Uterine smooth muscle cell (primary cell): ENCODE measurements at places on chromosomes 6 and 20. TPM values are rescaled to one million over a fixed set of nuclear protein-coding genes. Genes with fewer than 3 reads are reported as not detected.

Gene ABHD16B
- not detected in 2 replicates for total RNA-seq

Gene CTNNBL1
- total RNA-seq: 34.4 and 41.4 TPM in 2 replicates

Gene CRYBG1
- 16.2 and 27.7 TPM in 2 replicates for total RNA-seq

Gene PHACTR3
- 0.12 TPM in 1 of 2 replicates, not detected in the other for total RNA-seq

Gene COL9A1
- total RNA-seq: not detected in 2 replicates

Gene DDX43
- total RNA-seq: under 0.01 and 2.7 TPM in 2 replicates

Gene FAM209B
- total RNA-seq: not detected in 2 replicates

Gene SLC12A5
- total RNA-seq: under 0.01 TPM in 1 of 2 replicates, not detected in the other

Gene TAB2
- 20.3 and 25.9 TPM in 2 replicates for total RNA-seq

Gene HUS1B
- total RNA-seq: 1.1 and 1.4 TPM in 2 replicates

Gene KCNB1
- total RNA-seq: under 0.01 and 0.12 TPM in 2 replicates

Gene MTO1
- total RNA-seq: 43.4 and 51.1 TPM in 2 replicates

Gene SIRPB1
- total RNA-seq: 0.25 and 0.55 TPM in 2 replicates

Gene MUC21
- not detected in 2 replicates for total RNA-seq

Gene RGS19
- total RNA-seq: 7.5 and 8.7 TPM in 2 replicates

Gene POM121L2
- total RNA-seq: not detected in 2 replicates

Gene RNF182
- 1.1 and 1.8 TPM in 2 replicates for total RNA-seq

Gene SLC17A1
- not detected in 2 replicates for total RNA-seq

Gene ENPP4
- 2.2 and 2.4 TPM in 2 replicates for total RNA-seq

Gene PACSIN1
- total RNA-seq: not detected in 2 replicates

Gene SEMG1
- total RNA-seq: not detected in 2 replicates

Gene CRISP2
- total RNA-seq: not detected in 2 replicates

Gene THBS2
- 425 and 803 TPM in 2 replicates for total RNA-seq

Gene HLA-DQB1
- not detected in 2 replicates for total RNA-seq

Gene SCRT2
- not detected in 2 replicates for total RNA-seq

Gene SCUBE3
- 21.1 and 58.5 TPM in 2 replicates for total RNA-seq

Gene STX16
- total RNA-seq: 48.7 and 68.6 TPM in 2 replicates

Gene MICAL1
- total RNA-seq: 52.2 and 78.1 TPM in 2 replicates

Gene TPBG
- total RNA-seq: 93.1 and 100 TPM in 2 replicates

Gene RNF144B
- 0.55 and 0.62 TPM in 2 replicates for total RNA-seq

Gene HLA-DQA2
- not detected in 2 replicates for total RNA-seq

Gene ANGPT4
- not detected in 2 replicates for total RNA-seq

Gene NNAT
- total RNA-seq: 1.2 and 1.8 TPM in 2 replicates

Gene CLIC5
- total RNA-seq: not detected in 2 replicates
